Right lobe of liver (tissue), 6 donors: ENCODE measurements at places on chromosomes 1 and 21. TPM values are rescaled to one million over a fixed set of nuclear protein-coding genes. Genes with fewer than 3 reads are reported as not detected.

GRCh38 chr1:85746777-85747176 lies 38.5 kb upstream of the ZNHIT6 start:
- DNase-seq: no peak

DNA sequence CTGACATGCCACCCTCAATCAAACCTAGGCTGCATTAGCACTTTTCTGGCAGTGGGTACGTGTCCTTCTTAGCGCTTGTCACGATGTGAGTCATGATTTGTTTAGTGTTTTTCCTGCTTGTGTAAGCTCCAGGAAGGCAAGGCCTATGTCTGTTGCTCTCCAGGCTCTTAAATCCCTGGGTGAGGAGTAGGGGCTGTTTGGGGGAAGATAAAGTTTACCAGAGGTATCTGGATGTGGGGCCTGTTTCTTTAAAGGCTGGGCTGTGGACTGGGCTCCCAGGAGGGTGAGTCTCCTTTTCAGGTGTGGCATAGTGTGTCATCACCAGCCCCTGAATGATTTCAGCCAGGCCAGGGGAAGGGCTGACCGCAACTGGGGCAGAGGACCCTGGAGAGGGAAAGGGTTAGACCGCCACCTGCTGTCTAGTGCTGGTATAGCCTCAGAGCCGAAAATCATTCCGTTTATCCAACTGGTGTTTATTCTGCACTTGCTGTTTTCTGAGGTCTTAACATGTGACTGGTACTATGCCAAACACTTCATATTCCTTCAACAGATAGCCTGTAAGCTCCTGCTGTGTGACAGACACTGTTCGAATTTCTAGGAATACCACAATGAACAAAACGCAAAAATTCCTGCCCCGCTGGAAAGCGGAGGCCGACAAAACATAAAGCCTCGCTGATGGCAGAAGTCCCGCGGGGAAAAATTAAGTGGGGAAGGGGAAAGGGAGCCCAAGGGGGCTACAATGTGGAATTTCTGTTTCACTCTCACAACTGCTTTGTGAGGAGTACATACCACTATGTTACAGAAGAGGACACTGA lies 9.7 kb downstream of the SERINC2 start:
- peak; percentile 70 for DNase-seq

DNA sequence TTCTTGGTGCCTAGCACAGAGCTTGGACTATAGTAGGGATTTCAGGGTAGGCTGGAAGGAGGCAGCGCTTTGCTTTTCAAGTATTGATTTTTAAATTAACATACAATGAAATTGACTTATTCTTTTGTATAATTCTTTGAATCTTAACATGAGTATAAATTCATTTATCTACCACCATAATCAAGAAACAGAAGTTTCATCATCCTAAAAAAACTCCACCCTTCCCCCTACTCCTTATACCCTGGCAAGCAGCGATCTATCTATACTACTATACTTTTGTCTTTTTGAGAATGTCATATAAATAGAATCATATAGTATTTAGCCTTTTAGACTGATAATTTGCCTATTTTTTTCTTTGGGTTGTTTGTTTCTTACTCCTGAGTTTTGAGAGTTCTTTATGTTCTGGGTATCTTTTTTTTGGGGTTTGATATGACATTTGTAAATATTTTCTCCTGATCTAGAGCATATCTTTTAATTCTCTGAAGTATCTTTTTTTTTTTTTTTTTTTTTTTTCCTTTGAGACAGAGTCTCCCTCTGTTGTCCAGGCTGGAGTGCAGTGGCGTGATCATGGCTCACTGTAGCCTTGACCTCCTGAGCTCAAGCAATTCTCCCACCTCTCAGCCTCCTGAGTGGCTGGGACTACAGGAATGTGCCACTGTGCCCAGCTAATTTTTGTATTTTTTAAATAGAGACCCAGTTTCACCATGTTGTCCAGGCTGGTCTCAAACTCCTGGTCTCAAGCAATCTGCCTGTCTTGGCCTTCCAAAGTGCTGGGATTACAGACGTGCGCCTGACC lies 6.4 kb downstream of the RPS6KC1 start:
- no peak for DNase-seq

- no peak for DNase-seq
Measured at GRCh38 chr1:198858033-198858432, 219.2 kb downstream of the PTPRC start.

GRCh38 chr1:154784924-154785531 lies 85.1 kb downstream of the KCNN3 start:
- peak; percentile 85 for DNase-seq

- DNase-seq: no peak
Measured at GRCh38 chr1:54358503-54359168, 47.6 kb downstream of the SSBP3 start.

DNA sequence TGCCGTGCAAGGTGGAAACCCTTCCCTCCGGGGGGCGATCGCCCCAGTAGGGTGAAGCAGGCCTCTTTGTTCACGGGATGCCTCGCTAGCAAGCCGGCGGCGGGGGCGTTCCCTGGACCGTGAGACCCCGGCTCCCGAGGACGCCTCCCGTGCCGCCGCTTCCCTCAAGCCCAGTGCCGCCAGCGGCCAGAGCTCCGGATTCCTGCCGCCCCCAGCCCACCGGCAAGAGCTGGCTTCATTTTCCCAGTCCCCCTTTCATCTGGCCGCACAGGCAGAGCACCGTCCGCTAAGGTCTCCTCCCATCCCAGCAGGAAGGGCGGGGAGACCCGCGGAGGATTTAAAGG lies 16.3 kb downstream of the IER5 start:
- no peak for DNase-seq

DNA sequence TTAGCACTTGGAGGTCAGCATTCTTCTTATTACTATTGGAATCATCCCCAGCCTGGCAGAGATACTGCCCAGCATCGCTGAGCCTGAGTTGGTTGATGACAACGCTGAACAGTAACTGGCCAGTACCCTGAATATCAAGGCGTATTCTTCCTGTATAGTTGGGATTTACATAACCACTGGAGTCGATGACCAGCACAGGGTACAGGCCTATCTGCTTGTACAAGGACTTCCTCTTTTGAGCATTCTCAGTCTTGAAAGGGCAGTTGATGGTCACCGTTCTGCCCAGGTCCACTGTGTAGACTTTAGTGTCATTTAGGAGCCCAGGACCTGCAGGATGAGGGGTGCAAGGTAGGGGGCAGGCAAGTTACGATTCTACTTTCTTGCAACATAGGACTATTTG lies 8.8 kb downstream of the PIGR start:
- DNase-seq: no peak

- DNase-seq: no peak
Measured at GRCh38 chr1:151811181-151811580, 6.0 kb upstream of the LINGO4 start.

DNA sequence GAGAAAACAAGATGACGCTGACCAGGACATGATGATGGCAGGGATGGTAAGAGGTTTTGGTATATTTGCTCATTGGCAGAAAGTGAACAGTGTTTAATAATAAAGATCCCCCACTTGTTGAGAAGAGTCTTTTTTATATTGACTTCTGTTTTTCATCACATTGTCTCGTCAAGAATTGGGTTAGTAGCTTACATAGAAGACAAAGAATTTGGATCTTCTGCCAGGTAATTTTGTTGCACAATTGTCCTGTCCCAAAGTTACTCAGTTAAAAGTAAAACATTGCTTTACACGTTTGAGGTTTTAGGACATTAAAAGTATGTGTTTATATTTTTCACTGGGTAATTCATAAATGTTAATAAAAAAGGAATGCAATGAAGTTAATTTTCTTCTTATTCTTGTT lies 48.3 kb upstream of the LAMC2 start:
- no peak for DNase-seq

- DNase-seq: no peak
Measured at GRCh38 chr1:42937141-42937696, 21.4 kb downstream of the SLC2A1 start.

- DNase-seq: no peak
Measured at GRCh38 chr1:219837994-219838294, 90.4 kb downstream of the SLC30A10 start.

SYT11 gene
- 0.68 TPM for total RNA-seq

ARV1 gene
- total RNA-seq: 13.7 TPM

MSH4 gene
- 0.07 TPM for total RNA-seq

NPHS2 gene
- total RNA-seq: not detected

FTCD gene
- total RNA-seq: 580 TPM

SERPINC1 gene
- 2,632 TPM for total RNA-seq

ALG14 gene
- total RNA-seq: 5.8 TPM

LRRC53 gene
- total RNA-seq: not detected

BRDT gene
- not detected for total RNA-seq

PTGFRN gene
- total RNA-seq: 17.0 TPM

ANGPTL3 gene
- 248 TPM for total RNA-seq

CHD5 gene
- not detected for total RNA-seq

PTPRF gene
- total RNA-seq: 97.5 TPM

CAPN9 gene
- total RNA-seq: not detected

CADM3 gene
- 0.11 TPM for total RNA-seq
